ENCODE measurements at places on chromosomes 2 and 18. TPM values are rescaled to one million over a fixed set of nuclear protein-coding genes. Genes with fewer than 3 reads are reported as not detected.

AP1S3 gene
- total RNA-seq = 3.4 TPM

DNA sequence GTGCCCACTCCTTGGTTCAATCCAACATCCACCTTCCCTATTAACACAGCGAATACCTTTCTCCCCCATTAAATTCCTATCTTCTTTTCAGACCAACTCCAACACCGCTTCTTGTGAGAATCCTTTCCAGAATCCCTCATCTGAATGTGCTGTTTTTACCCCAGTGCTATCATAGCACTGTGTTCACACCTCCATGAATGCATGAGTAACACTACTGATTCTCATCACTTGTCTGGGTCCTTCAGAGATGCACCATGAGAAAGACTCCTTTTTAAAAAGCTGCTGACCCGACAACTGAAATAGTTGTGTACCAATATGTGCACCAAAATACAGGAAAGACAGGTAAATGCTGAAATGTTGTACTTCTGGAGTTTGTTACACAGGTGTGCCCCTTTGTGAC lies 18.8 kb downstream of the MGAT4A start:
- no peak for DNase-seq

IL1RN gene
- total RNA-seq = 147 TPM

- no peak for DNase-seq
Measured at GRCh38 chr2:233416706-233417105, 62.4 kb downstream of the DGKD start.

DNA sequence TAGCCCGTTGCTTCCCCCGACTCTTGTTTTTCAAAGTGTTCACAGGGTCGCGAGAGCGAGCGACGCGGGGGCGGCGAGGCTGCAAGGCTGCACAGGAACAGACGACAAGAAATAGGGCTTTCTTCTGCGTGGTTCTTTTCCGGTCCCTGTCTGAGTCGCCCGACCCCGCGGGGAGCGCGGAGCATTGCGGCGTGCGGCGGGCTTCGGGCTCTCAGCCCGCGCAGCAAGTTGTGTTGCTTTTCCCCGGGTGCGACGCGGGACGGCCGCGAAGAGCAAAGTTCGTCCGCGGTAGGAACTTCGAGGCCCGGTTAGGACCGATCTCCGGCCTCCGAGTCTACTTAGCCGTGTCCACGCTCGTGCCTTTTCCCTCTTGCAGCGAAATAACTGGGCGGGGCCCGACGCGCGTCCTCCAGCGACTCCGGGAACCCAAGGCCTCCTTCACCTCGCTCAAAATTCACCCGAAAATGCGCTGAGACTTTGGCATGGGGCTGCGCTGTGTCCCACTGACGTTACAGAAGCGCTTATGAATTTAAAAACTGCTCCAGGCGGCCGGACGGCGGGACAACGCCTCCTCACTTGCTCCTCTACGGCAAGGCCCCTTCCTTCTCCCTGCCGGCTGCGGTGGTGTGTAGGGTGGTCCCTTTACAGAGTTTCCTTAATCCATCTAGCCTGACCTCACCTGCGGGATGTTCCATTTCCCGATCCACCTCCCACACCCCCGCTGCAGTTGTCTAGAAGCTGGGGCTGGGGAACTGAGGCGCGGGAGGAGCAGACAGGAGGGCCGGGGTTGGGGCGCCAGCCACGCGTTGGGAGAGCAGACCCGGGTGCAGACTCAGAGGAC lies 1.5 kb upstream of the BCL2L11 start:
- DNase-seq = peak; percentile 69

GRCh38 chr2:118292991-118293390 lies 204.7 kb downstream of the INSIG2 start:
- DNase-seq = no peak

DNA sequence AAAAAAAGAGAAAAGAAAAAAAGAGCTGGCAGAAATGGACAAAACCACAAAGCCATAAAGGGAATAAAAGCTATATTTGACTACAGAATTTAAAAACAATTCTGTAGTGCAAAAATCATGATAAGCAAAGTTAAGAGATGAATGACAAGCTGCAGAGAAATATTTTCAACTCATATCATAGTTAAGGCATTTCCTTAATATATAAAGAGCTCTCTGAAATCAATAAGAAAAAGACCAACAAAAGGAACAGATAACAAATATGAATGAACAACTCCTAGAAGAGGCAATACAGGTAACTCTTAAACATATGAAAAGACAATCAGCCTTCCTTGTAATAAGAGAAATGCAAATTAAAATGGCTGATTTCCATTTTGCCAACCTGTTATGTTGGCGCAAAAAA lies 26.2 kb downstream of the OTOF start:
- DNase-seq = no peak

ANKRD36C gene
- 11.8 TPM for total RNA-seq

DNA sequence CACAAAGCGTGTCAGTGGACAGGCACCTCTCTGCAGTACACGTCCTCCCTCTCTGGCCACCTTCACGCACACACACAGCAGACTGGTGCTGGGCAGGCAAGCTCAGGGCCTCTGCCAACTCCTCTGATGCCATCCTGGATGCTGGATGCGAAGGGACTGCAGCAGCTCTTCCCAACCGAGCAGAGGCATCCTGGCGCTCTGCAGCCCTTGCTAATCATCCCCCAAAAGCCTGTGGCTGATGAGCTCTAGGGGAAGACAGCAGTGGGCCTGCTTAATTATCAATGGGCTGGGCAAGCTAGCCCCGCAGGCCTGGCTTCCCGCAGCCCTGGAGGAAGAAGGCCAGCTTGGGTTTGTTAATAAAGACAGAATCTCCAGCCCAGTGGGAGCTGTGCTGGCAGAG lies 71.3 kb upstream of the TEX51 start:
- DNase-seq = no peak

NPAS2 gene
- 72.5 TPM for total RNA-seq

- no peak for DNase-seq
Measured at GRCh38 chr2:88067189-88067588, 436 bp upstream of the SMYD1 start.

FMNL2 gene
- total RNA-seq = 18.1 TPM

RGPD4 gene
- not detected for total RNA-seq

- DNase-seq = no peak
Measured at GRCh38 chr2:38265461-38265860, 111.6 kb downstream of the ATL2 start.

DNA sequence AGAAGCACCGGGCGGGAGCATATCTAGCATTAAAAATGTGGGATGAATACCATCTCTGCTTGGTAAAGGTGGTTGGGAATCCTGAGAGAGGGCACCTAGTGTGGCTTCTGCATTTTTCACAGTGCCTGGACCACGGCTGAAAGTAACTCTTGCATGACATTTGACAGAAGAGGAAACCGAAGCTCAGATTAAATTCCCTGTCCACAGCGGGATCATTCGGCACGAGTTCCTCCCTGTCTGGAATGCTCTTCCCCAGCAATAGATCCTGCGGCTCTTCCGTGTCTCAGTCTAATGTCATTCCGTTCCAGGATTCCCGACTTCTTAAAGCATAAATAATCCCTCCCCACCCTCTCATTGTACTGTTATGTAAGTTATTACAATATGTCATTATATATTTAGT lies 905 bp upstream of the RPS7 start:
- no peak for DNase-seq

CD302 gene
- total RNA-seq = 32.3 TPM

DNA sequence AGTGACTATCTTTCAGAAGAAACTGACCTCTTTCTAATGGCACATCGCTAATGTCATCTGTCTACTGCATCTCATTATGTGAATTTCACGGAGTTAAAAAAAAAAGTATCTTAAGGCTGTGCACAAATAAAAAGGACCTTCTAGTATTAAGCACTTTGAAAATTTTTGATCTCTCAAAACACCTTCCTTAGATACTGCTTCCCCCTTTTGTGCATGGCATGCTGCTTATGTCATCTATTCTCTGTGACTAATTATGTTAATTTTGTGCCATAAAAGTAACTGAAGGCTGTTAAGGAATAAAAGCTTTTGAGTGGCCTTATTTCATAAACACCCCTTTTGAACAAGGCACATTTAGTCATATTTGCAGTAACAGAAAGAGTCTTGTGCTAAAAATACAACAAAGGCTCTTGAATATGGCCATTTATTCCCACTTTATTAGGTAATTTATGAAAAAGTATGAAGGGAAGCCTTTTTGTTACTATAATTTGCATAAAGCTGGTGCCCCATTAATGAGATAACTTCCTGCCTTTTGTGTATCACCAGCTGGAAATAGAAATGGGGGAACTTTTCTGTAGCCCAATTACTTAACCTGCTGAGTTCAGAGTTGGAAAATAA lies 1412.0 kb upstream of the ZEB2 start:
- DNase-seq = no peak

DNA sequence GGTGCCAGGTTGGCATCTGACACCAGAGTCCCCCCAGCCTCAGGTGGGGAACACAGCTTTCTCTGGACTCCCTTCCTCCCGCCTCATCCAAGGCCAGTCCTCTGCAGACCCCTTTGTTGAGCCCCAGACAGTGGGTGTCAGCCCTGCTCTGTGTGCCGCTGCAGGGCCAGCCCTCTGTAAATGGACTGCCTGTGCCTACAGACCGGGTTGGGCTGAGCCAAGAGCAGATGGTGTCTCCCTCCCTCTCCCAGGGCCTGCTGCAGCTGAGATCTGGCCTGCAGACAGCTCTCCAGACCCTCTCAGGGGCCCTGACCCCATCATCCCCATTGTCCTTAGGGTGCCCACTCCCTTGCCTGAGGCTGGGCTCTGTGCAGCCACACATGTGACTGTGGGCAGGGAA lies 160.8 kb downstream of the KLHL29 start:
- DNase-seq = no peak

- DNase-seq = no peak
Measured at GRCh38 chr2:203360833-203361430, 32.7 kb downstream of the ABI2 start.

SKA1 gene
- total RNA-seq = 2.9 TPM

GRCh38 chr18:60277855-60278480 lies 94.6 kb downstream of the MC4R start:
- DNase-seq = no peak

GRCh38 chr18:10056506-10056905 lies 142.7 kb downstream of the VAPA start:
- DNase-seq = peak; percentile 55

SIX2 gene
- total RNA-seq = 0.60 TPM

GRCh38 chr18:43501099-43501498 lies 223.8 kb upstream of the SYT4 start:
- no peak for DNase-seq

- DNase-seq = peak; percentile 48
Measured at GRCh38 chr18:46332921-46333341, 228.7 kb downstream of the HAUS1 start.

DNA sequence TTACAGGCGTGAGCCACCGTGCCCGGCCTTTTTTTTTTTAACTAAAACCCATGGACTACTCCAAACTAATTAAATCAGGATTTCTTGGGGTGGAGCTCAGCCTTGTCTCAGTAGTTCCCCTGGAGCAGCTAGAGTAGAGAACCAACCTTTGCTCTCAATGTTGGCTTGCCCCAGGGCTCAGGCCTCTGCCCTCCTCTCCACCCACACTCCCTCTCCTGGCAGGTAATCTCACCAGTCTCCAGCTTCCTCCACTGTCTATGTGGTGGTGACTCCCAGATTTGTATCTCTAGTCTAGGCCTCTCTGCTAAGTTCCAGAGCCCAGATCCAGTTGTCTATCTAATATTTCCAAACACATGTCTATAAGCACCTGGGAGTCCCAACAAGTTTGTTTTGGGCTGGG lies 9.6 kb upstream of the MTA3 start:
- no peak for DNase-seq

- DNase-seq = no peak
Measured at GRCh38 chr18:50194631-50195532, at the start of gene MYO5B. MYO5B (minus strand) TSS chr18:50195147; CDS start chr18:50194793, 354 bp downstream.

GRCh38 chr2:208304157-208304556 lies 38.1 kb downstream of the PIKFYVE start:
- no peak for DNase-seq

ERFE gene
- total RNA-seq = not detected

C2orf66 gene
- not detected for total RNA-seq

GRCh38 chr2:46010223-46010924 lies 286.8 kb upstream of the EPAS1 start:
- DNase-seq = no peak

RESP18 gene
- total RNA-seq = not detected

DNA sequence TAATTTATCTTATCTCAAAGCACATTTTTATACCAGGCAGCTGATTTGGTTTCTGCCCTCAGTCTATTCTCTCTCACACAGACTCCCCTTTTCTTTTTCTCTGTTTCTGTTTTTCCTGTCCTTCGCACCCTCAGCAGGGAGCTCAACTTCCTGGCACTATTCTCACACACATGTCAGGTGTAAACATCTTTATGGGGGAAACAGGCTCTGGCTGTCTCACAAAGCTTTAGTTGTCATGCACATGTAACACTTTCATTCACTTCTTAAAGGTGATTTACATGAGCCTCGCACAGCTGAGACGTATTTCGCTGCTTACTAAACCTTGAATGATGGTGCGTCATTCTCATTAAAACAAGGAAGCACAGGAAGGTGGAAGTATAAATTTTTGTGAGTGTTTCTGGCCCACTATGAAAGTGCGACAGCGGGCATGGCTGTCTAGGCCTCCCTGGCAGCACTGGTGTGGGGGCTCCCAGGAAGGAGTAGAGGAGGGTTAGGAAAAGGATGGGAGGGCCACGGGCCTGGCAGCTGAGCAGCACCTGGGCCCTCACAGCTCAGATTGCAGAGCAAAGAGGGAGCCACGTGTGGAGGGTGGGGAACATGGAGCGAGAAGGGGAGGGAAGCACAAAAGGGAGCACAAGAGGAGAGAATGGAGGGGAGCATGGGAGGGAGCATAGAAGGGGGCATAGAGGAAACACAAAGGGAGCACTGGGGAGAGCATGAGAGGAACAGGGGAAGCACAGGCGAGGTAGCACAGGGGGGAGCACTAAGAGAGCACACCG lies 46.2 kb upstream of the SNTG2 start:
- DNase-seq = no peak

DNA sequence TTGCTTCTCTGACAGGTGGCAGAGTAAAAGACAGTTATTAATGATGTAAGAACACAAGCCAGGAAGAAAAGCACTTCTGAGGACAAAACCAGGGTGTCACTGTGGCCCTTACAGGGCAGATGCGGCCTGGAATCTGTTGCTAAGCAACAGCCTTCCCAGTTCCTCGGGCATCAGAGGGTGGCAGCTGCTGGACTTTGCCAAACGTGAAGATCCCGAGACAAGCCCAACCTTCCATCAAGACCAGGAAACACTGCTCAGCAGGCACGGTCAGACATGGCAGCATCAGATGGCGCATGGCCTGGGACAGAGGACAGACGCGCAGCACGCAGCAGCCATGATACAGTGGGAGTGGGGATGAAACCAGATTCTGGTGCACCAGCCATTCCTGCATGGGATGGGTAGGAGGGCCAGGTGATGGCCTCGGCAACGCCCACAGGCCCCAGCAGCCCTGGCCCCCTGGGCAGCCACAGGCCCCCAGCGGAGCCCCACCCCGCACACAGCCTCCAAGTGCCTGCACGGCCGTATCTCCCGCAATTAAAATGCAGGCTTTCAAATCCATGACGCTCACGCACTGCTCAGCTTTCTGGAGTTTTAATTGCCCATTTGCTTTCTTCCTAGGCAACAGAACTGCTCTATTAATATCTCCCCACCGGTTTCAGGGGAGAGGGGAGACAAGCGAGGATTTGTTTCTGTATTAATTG lies 89.0 kb downstream of the EIPR1 start:
- no peak for DNase-seq

- DNase-seq = no peak
Measured at GRCh38 chr2:40363231-40363630, 88.7 kb downstream of the SLC8A1 start.

Data from suprapubic skin (tissue), 4 donors.